HT1080 (cell line): ENCODE measurements at places on chromosomes 4 and X. TPM values are rescaled to one million over a fixed set of nuclear protein-coding genes. Genes with fewer than 3 reads are reported as not detected.

DNA sequence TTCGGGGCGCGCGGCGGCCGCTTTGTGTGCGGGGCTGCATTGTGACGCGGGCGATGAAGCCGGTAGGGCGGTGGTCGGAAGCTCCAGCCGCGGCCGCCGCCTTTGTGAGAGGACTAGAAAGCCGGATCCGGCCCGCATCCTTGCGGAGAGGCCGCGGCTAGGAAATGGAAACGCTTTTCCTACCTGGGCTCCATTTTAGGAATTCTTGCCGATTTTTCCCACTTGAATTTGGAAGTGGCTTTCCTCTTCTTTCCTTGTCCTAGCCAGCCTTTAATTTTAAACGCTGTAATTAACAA is 708 bp downstream of the TMSB4X start:
- peak; percentile 3 for DNase-seq

DNA sequence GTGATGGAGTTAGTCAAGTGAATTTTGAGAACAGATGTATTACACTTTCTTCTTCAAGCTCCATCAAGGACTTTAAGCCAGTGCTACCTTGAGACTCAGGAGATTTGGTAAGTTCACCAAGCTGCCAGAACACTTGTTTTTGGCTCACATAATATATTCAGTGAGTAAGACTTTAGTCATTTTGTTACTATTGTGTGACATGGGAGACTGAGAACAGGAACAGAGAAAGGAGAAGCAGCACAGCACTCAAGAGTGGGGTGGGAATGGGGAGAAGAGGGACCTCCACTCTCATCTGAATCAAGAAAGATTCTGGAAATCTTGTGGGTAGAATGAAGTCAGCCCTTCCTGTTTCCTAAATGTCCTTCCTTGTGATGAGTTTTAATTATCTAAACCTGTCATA is 87.3 kb upstream of the TET2 start:
- peak; percentile 56 for DNase-seq

The SLITRK4 gene
- not detected in 2 replicates for total RNA-seq

The TMPRSS11D gene
- total RNA-seq, result not detected in 2 replicates

- DNase-seq, result no peak
These were observed 56.3 kb downstream of the DTHD1 start for GRCh38 chr4:36337665-36338185.

GRCh38 chr4:157115613-157116335 is 39.8 kb downstream of the GLRB start:
- peak; percentile 73 for DNase-seq

DNA sequence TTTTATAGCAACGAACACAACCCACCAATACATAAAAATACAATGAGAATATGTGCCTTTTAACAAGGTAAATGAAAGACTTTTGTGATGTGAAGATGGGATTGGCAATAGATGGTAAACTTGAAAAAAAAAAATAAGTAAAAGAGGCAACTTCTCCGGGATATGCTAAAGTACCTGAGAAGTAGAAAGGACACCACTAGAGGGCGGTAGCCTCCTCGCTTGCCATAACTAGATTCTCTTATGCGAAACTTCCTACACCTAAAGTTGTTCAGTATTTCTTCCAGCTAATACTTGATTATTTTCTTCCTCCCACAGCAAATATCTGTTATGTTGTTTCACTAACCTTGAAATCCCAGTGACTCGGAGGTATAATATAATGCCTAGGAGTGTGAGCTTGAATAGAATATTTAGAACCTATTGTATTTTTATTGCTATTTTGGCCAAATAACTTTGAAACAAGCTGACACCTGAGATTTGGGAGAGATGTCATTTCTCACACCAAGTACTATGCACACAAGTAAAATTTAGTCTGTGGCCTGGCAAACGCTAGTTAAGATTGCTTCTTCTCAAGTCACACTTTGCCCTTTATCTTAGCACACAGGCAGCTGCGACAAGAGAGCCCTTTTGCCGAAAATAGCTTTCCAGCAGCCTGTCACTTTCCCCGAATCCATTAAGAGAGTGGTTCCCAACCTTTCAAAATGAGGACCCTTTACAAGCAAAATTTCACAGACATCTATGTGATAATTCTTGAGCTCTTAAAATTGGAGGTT is 44.9 kb upstream of the PDLIM5 start:
- peak; percentile 59 for DNase-seq

DNA sequence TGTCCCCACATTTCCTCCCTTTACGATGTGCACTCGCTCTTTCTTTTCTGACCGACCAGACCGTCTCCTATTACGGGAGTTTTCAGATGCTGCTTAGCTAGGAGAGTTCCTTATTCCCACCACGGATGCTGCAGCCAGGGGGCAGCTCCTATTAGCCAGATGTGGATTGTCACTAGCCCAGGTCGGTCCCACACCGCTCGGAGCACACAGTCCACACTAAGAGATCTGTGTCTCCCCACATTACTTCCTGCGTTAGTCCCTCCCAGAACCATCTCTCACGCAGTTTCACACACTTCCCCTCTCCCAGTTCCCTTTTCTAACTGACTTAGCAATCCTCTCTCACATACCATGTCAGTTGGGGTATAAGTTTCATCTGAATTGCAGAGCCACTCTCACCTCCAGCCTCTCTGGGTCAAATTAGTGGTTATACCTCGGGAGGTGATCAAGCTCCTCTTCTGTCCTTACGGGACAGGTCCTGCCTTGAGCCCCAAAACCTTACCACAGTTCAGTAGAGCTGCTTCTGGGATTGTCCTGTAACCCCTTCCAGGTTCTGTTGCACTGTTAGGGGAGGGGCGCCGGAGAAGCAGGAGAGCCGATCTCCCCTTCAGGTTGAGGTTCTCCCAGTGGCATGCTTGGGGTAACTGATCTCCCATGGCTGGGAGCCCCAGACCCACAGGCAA is 28.2 kb downstream of the SULT1E1 start:
- no peak for DNase-seq

GRCh38 chr4:11593576-11594116 is 165.0 kb upstream of the HS3ST1 start:
- DNase-seq, result no peak

The SNX25 gene
- total RNA-seq, result 20.8 and 24.6 TPM in 2 replicates

- DNase-seq, result no peak
These were observed 35.5 kb downstream of the EREG start for GRCh38 chr4:74400395-74400794.

- DNase-seq, result peak; percentile 20
These were observed 36.5 kb upstream of the PPM1K start for GRCh38 chr4:88320780-88321373.

DNA sequence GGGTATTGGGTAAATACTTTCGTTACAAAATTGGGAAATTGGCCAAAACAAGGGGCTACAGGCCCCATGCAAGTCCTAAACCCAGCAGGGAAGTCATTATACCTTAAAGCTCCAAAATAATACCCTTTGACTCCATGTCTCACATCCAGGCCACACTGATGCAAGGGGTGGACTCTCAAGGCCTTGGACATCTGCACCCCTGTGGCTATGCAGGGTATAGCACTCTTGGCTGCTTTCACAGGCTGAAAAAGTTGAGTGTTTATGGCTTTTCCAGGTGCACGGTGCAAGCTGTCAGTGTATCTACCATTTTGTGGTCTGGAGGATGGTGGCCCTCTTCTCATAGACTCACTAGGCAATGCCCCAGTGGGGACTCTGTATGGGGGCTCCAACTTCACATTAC is 326.5 kb downstream of the TEX13C start:
- no peak for DNase-seq

The ZNF827 gene
- 5.8 and 6.7 TPM in 2 replicates for total RNA-seq

DNA sequence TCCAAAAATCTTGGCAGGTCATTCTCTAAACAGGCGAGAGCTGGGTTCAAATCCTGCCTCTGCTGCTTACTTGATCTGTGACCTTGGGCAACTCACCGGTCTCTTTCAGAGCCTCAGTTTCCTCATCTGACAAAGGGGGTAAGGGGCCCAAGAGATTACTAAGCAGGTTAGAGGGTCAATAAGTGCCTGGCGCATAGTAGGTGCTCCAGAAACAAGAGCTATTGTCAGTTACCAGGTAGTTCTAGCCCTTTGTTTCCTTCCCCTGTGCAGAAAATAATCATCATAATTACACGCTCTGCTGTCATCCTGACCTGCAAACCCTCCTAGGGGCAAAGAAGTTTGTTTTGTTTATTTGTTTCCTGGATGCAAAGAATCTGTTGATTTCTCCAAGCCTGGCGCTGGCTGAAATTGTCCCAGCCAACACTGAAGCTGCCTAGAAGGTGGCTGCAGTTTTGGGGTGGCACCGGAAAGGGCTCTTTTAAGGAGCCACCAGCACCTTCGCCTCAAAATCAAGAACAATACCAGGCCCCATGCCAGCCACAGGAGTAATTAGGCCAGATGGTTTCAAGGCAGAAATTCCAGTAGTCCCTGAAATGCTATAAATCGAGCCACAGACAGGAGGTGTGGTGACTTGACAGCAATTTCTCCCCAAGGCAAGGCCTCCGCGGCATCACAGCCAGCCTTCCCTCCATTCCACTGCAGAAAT is 10.2 kb upstream of the KIAA0232 start:
- no peak for DNase-seq

GRCh38 chr4:137531986-137532868 is at the start of gene PCDH18:
Gene PCDH18, minus strand, starts transcription at chr4:137532494. Its CDS starts 406 bp downstream, at chr4:137532088.
- DNase-seq, result peak; percentile 73

The NLGN3 gene
- total RNA-seq, result 0.06 TPM in 1 of 2 replicates, not detected in the other

GRCh38 chr4:42519803-42520417 is 122.6 kb downstream of the SHISA3 start:
- peak; percentile 30 for DNase-seq
